ENCODE measurements at places on chromosomes 16 and 17.
A peak's percentile ranks its signal among the peaks of the same experiment; 100 is the strongest.

DNA sequence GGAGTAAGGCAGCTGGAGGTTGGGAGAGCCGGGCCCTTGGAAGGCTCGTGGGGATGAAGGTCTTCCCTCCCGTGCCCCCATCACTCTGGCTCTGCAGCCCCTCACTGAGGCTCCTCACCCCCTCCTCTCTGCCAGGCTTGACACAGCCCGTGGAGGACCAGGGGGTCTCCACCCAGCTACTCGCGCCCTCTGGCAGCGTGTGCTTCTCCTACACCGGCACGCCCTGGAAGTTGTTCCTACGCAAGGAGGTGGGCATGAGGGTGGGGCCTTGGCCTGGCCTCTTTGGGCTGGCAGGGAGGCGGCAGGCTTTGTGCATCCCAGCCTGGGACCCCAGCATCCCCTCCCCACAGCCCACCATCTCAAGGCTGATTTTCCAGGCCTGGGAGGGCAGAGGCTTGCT lies 15.6 kb upstream of the SMIM5 start:
- DNase-seq = no peak

GRCh38 chr17:80491478-80492342 lies 15.3 kb upstream of the NPTX1 start:
- DNase-seq = no peak

- DNase-seq = no peak
Observed at GRCh38 chr17:40345994-40346764, 18.4 kb downstream of the GJD3 start.

DNA sequence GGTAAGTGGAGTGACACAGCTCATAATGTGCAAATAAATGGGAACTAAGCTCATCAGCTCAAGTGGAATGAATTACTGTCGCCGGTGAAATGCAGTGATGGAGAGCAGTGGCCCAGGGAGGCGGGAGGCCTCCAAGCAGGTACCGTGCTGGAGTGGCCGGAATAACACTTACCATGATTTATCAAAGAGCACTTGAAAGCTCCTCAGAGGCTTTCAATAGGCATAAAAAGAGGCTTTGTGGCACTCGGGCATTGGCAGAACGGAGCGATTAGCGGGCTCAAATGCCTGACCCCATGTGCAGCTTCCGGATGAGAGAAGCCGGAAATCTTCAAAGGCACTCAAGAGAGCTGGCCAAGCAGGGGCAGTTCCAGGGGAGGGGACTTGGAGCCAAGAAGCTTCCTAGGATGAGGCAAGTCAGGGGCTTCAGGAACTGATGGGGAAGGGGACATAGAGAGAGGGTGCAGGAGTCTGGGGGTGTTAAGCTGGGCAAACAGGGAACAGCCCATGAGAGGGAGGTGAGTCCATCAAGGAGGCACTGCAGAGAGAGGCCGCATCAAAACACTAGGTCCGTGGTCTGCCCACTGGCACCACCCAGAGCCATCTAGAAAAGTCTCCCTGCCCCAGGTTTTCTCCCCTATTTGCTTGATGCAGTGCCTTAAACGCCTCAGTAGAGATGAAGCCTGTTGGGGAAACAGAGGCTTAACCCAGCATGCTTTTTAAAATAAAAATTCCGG lies 144.0 kb upstream of the IRX6 start:
- no peak for DNase-seq

GRCh38 chr17:3027786-3028532 lies 35.4 kb downstream of the OR1D5 start:
- no peak for DNase-seq

GRCh38 chr16:49756775-49757558 lies 98.9 kb downstream of the ZNF423 start:
- no peak for DNase-seq

DNA sequence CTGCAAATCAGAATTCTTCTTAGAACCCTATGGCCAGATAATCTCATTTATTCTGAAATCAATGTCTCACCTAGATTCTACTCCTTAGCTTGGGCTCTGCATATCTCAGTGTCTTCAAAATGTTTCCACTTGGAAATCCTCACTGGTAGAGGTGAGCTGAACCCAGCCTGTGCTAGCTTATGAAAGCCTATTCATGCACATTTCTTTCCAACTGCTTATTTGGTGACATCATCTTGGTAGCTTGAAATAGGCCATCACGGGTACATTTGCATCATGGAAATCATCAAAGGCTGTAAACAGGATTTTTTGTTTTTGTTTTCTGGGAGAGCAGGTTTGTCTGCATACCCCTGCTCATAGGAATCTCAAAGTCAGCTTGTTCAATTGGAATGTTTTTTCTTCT lies 130.8 kb downstream of the KCNJ18 start:
- no peak for DNase-seq

DNA sequence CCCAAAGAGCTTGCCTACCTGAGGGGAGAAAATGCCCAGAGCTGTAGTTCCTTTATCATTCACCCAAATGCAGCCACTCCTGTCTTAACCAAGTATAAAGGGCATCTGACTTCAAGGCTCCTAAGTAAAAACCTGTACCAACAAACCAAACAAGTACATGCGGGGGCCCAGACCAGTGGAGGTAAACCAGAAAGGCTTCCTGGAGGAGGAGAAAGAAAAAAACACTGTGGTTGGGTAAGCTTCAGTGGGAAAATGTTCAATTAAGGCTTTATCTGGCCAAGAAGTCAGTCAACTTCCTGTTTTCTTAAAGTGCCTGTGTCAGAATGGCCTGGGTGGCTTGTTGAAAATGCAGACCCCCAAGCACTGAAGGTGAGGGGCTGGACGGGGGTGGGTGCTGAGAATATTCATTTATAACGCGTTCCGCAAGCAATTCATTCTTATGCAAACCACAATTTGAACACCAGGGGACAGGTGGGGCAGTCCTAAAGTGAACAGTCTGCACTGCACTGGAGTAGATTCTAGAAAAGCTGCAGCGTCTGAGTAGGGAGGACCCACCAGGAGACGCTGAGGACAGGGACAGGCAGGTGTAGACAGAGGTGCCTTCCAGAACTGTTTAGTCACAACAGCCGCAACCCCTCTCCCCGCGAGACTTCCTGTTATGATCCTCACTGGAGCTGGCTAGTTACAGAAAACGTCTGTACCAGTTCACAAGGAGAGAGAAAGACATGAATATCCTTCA lies 467.1 kb downstream of the SOX9 start:
- DNase-seq = no peak

GRCh38 chr17:78817123-78817522 lies 23.5 kb downstream of the USP36 start:
- DNase-seq = no peak

GRCh38 chr16:48479329-48479728 lies 94.1 kb upstream of the SIAH1 start:
- DNase-seq = no peak

- DNase-seq = no peak
Observed at GRCh38 chr17:75695141-75695829, 26.0 kb upstream of the ITGB4 start.

DNA sequence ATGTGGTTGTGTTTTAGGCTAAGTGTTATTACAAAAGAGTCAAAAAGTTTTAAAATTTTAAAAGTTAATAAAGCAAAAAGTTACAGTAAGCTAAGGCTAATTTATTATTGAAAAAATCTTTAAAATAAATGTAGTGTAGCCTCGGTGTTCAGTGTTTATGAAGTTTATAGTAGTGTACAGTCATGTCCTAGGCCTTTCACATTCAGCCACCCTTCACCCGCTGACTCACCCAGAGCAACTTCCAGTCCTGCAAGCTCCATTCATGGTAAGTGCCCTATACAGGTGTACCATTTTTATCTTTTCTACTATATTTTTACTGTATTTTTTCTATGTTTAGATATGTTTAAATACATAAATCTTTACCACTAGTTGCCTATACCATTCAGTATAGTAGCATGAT lies 98.5 kb upstream of the RPRML start:
- no peak for DNase-seq

DNA sequence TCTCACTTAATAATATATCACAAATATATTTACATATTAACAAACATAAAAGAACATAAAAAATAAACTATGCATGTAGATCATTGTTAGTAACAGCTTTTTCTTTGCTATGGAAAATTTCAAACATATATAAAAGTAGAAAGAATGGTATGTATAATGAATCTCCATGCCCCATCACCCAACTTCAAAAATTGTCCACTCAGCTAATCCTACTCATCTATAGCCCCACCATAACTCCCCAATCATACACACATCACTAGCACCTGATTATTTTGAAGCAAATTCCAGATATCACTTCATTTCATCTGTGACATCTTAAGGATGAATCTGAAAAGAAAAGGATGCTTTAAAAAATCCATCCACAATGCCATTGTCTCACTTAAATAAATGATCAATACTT lies 46.8 kb downstream of the SHISA6 start:
- DNase-seq = no peak

DNA sequence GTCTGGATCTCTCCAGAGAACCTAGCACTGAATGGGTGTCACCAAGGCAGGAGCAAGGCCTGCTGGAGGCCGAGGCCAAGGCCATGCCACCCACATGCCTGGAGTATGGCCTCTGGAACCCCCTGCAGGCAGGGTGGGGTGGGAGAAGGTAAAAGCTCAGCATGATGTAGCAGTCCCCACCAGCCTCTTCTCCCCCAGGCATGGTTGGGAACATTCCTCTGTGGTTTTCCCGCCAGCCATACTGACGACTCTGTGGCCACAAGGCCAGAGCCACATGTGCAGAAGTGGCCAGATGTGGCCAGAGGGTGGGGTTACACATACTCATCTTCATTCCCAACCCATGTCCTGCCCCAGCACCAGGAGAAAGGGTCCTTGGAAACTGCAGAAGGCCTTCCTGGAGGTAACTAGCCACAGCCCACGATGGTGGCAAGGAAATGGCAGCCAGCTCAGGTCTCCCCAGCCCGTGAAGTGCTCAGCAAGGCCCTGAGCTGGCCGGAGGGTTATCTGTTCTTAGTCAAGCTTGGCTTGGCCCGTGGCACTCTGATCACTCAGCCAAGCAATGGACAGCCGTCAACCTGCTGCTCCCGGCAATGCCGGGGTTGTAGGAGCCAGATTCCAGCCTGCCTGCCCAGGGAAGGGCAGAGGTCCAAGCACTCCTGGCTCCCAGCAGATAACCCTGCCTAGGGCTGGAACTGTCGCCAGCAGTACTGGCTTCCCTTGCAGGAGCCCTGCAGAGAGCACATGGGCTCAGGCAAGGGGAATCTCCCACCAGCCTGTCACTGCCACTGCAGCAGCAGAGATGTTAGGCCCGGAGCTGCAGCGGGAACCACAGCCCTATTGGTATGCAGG lies 26.1 kb downstream of the HDAC5 start:
- no peak for DNase-seq

DNA sequence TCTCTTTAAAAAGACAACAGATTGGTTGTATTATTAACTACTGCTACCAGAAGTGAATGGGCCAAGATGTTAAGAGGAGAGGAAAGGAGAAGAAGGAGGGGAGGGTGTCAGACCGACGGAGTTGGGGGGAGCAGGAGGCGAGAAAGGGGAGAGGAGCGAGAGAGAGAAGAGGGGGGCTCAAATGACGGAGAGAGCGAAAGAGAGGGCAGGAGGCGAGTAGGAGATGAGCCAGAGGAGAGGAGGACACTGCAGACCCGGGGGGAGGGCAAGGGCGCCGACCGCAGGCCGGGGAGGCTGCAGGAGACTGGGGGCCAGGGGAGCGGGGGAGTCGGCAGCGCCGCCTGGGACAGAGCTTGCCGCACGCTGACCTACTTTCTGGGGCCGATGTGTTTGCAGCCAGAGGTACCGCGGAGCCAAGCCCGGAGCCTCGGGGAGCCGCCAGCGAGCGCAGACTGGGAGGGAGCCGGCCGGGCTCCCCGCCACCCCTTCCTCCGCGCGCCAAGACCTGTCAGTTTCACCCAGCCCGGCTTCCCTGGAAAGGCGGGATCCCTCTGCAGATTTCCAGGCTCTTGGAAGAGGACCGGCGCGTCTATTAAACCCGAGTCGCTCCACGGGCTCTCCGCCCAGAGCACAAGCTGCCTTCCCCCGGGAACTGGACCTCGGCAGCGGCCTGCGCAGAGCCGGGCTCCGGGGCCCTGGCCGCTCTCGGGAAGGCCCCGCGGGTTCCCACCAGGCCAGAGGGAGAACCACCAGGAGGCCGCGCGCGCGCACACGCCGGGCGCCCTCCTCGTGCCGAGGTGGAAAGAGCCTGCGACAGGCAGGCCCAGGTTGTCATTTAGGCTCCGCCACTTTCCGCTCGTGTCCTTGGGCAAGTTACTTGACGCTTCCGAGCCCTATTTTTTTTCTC lies 74.6 kb downstream of the CMC2 start:
- DNase-seq = peak; percentile 68

GRCh38 chr16:67694611-67695010 lies 24.5 kb downstream of the GFOD2 start:
- DNase-seq = no peak

DNA sequence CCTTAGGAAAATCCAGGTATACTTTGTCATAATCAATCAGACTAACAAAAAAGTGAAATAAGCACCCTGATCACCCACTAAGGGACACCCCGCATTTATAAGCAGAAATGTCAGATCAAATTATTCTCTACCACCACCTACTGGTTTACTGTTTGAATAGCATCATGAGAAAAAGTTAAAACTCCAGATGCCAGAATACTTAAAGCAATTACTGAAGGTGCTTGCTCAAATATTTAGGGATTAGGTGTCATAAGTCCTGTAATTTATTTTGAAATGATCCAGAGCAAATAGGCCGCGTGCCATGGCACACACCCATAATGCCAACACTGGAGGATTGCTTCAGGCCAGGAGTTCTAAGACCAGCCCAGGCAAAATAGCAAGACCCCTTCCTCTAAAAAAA lies 2.3 kb downstream of the TOP2A start:
- peak; percentile 48 for DNase-seq

DNA sequence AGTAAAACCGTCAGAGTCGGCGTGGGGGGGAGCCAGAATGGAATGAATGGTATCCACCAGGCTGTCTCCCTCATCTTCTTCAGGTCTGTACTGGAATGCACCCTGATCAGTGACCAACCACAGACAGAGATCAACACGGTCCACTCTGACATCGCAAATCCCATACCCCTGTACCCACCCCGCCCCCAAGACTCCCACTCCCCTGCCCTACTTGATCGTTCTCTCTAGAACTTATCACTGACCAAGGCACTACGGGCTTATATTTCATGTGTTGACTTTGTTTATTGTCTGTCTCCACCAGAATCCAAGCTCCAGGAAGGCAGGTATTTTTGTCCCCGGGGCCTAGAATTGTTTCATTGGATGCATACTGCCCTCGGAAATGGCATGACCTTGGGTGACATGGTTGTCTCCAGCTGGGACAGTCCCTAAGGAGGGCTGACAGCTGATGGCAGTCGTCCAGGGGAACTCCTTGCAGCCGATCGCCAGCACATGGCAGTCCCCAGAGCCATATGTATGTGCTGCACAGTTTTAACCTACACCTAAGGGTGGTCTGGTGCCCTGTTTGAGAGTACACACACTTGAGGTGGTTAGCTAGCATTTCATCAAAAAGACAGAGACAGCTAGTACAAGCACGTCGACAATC lies 526 bp upstream of the MFSD6L start:
- no peak for DNase-seq

GRCh38 chr16:4111748-4112696 lies 4.2 kb downstream of the ADCY9 start:
- DNase-seq = no peak

GRCh38 chr17:20281860-20282259 lies 185.5 kb downstream of the LGALS9B start:
- DNase-seq = no peak

DNA sequence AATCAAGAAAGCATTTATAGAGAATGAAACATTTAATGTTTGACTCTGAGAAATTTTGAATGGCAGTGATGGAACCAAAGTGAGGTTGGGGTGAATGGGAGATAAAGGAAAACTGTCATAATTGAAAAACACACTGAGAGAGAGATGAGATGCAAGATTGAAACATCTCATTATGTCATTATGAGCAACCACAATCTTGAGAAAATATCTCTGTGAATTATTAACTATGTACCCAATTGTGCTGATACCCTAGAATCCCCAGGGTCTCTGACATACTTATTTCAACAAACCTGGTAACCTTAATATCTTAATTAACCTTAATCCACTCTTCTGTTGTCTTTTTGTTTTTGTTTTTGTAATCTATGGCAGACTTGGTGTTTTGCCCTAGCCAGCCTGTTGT lies 143.5 kb upstream of the HLF start:
- no peak for DNase-seq

Data from GM13977 (cell line).